ENCODE measurements at places on chromosomes 7 and 10. TPM values are rescaled to one million over a fixed set of nuclear protein-coding genes. Genes with fewer than 3 reads are reported as not detected.

The FOXI2 gene
- 0.21 TPM for total RNA-seq

DNA sequence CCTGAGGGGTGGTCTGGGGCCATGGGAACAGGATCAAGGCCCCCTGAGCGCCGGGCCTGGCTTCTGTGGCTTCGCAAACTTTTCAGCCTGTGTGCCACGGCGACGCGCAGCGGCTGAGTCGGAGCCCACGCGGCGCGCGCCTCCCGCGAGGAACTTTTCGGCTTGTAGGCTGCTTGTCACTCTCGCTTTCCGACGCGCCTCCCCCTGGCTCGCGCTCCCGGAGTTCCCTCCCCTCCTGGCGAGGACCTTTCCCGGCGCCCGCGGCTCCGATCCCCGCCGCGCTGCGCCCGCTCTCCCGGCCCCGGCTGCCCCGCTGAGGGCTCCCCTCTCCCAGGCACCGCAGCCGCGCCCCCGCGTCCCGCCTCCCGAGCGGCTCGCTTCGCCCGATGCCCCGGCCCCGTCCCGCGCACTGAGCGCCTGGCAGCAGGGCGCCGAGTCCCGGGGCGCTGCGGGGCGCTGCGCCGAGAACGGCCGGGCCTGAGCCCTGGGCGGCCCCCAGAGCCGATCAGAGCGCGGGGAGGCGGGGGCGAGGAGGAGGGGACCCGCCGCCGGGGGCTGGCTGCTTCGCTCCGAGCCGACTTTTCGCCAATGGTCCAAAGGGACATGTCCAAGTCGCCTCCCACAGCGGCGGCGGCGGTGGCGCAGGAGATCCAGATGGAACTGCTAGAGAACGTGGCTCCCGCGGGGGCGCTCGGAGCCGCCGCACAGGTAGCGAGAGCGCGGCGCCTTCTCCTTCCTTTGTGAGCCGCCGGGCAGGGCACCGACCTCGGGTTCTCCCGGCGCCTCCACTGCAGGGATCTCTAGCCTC, at the start of gene CACNB2:
CACNB2 (plus strand) TSS at position 276 of the 808 bp plus-strand sequence.
- DNase-seq, result no peak

- no peak for DNase-seq
Observed at GRCh38 chr10:123011987-123012386, 3.2 kb downstream of the ACADSB start.

- no peak for DNase-seq
Observed at GRCh38 chr10:3528271-3528670, 256.7 kb downstream of the KLF6 start.

DNA sequence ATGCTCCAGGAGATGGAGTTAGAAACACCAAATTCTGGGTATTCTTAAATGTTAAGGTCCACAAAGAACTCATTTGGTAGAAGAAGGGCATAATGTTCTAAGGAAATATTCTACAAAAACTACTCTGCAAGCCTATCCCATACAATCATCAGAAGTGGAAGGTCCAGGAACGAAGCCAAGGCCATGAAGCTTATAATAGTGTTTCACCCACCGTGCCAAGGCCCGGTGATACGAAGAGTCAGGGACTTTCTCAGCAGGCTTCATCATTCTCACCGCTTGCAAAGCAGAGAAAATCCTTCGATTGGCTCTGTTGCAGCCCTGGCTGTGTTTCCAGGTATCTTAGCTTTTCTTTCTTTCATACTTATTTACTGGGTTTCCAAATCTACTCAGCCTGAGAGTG, 351.9 kb upstream of the CELF2 start:
- DNase-seq, result no peak

DNA sequence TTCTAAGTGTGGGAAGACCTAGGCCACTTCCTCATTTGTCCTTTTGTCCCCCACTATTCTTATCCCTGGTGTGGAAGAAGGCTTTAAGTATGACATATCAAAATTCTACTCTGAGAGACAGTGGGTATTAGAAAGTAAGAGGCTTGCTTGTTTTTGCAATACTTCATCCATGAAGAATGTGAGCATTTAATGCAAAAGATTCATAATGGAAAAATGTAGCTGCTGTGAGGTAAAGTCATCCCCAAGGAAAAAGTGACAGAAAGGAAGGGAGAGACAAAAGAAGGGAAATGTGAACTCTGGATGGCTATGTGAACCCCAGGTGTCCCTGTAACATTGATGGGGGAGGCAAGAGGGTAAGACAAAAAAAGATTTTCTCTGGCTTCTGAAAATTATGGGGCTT, 607.5 kb downstream of the SORCS1 start:
- no peak for DNase-seq

GRCh38 chr7:21966271-21966670, 20.6 kb upstream of the CDCA7L start:
- no peak for DNase-seq

- DNase-seq, result no peak
Observed at GRCh38 chr10:30697806-30698205, 68.3 kb upstream of the LYZL2 start.

DNA sequence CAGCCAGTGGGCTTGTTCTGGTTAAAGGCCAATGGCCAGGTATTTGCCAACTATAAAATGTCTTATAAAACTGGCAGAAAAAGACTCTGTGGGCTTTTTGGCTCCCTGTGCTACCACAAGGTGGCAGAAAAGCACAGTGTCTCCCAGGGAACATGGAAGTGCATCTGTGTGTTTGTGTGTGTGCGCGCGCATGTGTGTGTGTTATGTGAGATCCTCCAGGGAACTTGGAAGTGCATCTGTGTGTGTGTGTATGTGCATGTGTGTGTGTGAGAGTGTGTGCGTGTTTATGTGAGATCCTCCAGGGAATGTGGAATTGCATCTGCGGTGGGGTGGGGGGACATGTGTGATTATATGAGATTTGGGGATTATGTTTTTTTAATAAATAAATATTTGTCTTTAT, 30.2 kb upstream of the ABI1 start:
- peak; percentile 41 for DNase-seq

The TMEM213 gene
- total RNA-seq, result not detected

- no peak for DNase-seq
Observed at GRCh38 chr7:2172311-2173188, 60.2 kb downstream of the MAD1L1 start.

DNA sequence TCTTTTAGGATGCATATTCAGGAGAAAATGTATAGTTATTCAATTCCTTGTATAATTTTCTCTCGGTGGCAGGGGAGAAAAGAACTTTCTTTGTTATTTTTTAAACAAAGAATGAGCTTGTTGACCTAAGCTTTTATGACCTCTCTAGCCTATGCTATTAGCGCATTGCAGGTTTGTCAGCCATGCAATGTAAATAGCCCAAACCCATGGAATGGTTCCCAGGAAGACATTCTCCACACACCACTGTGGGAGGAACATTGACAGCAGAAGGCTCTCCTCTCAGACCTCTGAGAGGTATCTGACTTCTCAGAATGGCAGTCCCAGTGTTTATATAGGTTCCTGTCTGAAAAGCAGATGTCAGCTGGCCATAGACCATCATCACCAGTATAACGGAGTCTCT, 19.6 kb upstream of the AGBL3 start:
- DNase-seq, result no peak

The LIPJ gene
- 0.08 TPM for total RNA-seq

- DNase-seq, result no peak
Observed at GRCh38 chr10:29084681-29085307, 204.1 kb upstream of the LYZL1 start.

The LFNG gene
- 36.6 TPM for total RNA-seq

DNA sequence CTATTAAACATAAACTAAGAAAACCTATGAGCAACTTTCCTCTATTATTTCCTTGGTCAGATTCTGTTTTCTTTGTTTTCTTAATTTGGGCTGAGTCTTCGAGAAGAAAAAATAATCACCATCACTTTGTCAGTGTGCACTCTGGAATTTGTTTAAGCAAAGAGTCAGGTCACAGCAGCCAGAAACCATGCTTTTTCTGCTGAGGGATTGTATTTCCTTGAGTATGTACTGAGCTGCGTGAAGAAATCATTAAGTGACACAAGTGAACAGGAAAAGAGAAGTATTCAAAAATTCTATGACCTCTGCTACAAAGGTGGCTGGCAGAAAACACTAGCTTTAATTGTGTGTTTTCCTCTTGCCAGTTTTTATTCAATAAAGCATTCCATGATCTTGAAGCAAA, 249.6 kb downstream of the VTI1A start:
- no peak for DNase-seq

The RADIL gene
- total RNA-seq, result 2.3 TPM

- DNase-seq, result no peak
Observed at GRCh38 chr7:134612197-134612596, 34.5 kb upstream of the BPGM start.

DNA sequence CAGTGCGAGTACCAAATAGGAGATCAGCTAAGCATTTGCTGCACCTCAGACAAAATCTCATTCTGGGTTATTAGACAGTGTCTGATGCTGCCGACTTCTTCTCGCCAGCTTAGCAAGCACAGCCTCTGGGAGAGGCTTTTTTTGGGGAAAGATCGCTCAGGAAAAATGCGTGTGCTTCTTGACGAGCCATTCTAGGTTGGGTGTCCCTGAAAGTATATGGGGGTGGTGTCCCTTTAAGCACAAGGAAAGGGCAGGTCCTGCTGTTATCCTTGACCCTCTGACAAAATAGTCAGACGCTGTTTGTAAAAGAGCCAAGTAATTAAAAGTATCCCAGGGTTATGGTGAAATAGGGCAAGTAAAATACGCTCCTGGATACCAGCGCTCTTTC, 540.1 kb upstream of the FZD8 start:
- DNase-seq, result no peak

GRCh38 chr7:37445790-37446189, 2.9 kb downstream of the ELMO1 start:
- no peak for DNase-seq

- no peak for DNase-seq
Observed at GRCh38 chr7:141339603-141340002, 211.6 kb upstream of the AGK start.

The TBXAS1 gene
- 7.8 TPM for total RNA-seq

DNA sequence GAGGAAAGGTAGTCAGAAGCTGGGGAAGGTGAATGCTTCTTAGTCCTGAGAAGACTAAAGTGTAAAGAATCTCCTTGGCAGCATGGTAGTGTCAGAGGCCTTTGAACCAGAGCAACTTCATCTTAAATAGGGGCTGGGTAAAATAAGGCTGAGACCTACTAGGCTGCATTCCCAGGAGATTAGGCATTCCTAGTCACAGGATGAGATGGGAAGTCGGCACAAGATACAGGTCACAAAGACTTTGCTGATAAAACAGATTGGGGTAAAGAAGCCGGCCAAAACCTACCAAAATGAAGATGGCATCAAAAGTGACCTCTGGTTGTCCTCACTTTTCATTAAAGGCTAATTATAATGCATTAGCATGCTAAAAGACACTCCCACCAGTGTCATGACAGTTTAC, 351.6 kb downstream of the LRRTM3 start:
- no peak for DNase-seq

The HTR5A gene
- not detected for total RNA-seq

- DNase-seq, result peak; percentile 29
Observed at GRCh38 chr7:144720149-144720548, 115.7 kb downstream of the TPK1 start.

The OR2A12 gene
- not detected for total RNA-seq

GRCh38 chr7:63106506-63107388, 891.9 kb upstream of the ZNF722 start:
- no peak for DNase-seq

DNA sequence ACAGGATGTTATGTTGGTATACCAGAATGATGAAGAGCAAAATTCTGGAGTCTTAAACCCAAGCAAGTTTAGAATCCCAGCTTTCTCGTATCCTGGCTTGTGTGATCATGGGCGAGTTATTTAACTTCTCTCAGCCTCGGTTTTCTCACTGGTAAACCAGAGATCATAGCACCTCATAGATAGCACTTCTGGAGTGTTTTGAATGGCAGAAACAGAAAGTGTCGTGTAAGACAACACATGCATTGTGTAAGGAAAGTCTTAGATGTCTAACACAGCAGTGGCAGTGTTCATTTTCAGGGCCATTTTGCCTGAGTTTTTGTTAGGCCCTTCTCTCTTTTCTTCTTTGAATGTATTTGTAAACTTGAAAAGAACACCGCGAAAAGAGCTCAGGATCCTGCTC, 465.1 kb downstream of the AUTS2 start:
- DNase-seq, result no peak

- no peak for DNase-seq
Observed at GRCh38 chr7:132321387-132321786, 254.9 kb downstream of the PLXNA4 start.

DNA sequence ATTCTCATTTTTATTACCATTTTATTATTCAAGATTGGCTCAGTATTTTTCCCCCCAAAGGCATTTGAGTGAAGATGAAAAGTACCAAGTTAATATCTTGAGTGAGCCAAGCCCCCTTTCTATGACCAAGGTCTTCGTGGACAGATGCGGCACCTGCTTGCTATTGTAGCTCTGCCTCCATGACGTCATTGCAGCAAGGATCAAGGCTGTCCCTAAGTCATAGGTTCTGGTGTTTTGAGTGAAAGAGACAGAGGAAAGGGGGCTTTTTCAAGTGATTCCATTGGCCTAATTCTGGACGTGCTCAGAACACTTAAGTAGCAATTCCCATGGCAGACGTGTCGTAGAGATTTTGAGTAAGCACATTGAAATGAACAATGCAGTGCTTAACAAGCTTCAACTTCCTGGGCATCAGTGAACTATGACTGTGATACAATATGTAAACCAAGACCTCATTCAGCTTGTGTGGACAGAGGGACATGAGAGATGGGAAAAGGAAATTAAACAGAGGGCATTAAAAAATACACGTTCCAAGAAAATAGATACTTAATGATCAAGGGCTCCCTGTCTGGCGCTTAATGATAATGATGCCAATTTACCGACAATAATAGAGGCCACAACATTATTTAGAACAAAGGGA, 248.7 kb upstream of the NPVF start:
- DNase-seq, result no peak

DNA sequence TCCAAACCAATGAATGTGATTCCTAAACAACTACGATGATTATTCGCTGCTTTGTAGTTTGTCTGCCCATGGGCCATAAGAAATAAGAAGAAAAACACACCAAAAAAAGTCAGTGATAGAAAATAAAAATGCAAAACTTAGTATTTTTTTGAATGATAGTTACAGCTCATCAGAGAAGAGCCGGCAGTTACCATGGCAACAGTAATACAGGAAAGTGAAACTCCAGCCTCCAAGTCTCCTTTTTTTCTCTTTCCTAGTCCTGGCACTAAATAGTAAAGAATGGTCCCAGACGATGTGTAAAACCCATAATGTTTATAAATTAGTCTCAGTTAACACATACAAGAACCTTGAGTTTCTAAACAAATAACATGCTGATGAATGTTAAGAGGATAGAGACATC, 21.6 kb upstream of the LHFPL3 start:
- no peak for DNase-seq

- DNase-seq, result no peak
Observed at GRCh38 chr10:79074732-79075131, 6.0 kb downstream of the ZMIZ1 start.
